ENCODE measurements at places on chromosomes 12 and 14.

DNA sequence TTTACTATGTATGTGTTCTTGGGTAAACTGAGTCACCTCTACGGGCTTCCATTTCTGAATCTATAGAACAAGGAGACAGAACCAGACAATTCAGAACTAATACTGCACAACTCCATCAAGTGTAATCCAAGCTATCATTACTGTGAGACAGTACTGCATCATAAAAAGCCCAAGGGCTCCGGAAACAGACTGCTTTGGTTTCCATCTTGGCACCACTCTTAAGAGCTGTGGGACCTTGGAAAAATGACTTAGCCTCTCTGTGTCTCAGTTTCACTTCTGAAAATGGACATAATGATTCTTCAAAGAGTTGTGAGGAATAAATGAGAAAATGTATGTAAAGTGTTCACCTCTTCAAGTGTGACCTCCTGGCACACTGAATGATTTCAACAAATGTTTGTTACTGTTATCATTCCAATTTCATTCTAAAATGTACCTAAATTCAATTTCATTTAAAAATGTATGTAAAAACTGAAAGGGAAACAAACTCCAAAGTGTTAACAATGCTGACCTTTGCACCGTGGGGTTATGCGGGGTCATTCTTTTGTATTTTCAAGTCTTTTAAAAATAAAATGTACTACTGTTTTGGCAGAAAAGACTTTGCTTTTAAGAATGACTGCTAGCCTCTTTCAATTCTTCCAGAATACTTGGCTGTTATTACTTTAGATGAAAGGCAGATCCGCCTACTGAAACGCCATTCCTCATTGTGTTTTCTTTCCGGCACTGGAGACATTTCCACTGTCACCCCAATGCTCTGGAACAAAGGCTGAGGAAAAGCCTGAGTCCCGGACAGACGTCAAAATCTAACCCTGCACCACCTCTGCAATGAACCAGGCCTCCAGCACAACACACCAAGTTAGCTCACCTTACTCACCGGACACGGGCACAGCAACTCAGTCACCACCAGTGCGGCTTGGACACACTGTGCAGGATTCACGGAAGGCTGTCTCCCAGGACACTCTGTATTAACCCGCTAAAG is 62.8 kb downstream of the TMCC3 start:
- DNase-seq: no peak

- DNase-seq: no peak
Measured at GRCh38 chr12:105492591-105493545, 162.4 kb downstream of the C12orf75 start.

- no peak for DNase-seq
Measured at GRCh38 chr12:121570467-121571283, 10.1 kb downstream of the KDM2B start.

- DNase-seq: no peak
Measured at GRCh38 chr12:132513070-132513398, 23.1 kb downstream of the FBRSL1 start.

- DNase-seq: no peak
Measured at GRCh38 chr12:67364228-67364627, 95.1 kb downstream of the CAND1 start.

GRCh38 chr12:108333898-108334699 is 5.0 kb downstream of the CMKLR1 start:
- no peak for DNase-seq
